Breast epithelium (tissue), 4 donors: ENCODE measurements at places on chromosomes 5 and 9.

GRCh38 chr9:132169672-132170392 is 8.0 kb downstream of the NTNG2 start:
- no peaks in the 10 kb centered on the region for H3K4me1 ChIP-seq
- H3K4me3 ChIP-seq = no peak overlapping the region
- no peak for DNase-seq

DNA sequence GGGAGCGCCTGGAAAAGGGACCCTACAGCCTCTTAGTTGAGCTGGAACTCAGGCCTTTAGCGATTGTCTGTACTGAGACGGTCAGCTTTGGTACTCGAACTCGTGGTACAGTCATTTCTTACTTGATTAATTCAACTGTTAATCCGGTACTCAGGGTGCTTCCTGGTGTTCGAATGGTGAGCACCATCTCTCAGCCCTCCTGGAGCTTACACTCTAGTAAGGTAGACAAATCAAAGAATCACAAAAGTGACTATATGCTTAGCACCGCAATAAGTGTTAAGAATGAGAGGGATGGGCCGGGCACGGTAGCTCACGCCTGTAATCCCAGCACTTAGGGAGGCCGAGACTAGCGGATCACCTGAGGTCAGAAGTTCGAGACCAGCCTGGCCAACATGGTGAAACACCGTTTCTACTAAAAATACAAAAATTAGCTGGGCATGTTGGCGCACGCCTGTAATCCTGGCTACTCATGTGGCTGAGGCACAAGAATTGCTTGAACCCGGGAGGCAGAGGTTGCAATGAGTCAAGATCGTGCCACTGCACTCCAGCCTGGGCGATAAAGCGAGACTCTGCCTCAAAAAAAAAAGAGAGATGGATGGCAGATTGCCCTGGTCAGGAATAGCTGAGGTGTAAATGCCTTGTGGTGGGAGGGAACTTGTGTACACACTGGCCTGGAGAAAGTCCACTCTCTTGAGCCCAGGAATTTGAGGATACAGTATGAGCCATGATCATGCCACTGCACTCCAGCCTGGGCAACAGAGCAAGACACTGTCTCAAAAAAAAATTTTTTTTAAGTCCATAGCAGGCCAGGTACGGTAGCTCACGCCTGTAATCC is 981 bp downstream of the TCOF1 start:
- H3K4me3 ChIP-seq = peak overlapping the region; percentile 94
- peak overlapping the region; percentile 76 for H3K27ac ChIP-seq
- no peaks in the 10 kb centered on the region for H3K27me3 ChIP-seq
- H3K4me1 ChIP-seq = no peaks in the 10 kb centered on the region
- no peaks in the 10 kb centered on the region for H3K36me3 ChIP-seq

DNA sequence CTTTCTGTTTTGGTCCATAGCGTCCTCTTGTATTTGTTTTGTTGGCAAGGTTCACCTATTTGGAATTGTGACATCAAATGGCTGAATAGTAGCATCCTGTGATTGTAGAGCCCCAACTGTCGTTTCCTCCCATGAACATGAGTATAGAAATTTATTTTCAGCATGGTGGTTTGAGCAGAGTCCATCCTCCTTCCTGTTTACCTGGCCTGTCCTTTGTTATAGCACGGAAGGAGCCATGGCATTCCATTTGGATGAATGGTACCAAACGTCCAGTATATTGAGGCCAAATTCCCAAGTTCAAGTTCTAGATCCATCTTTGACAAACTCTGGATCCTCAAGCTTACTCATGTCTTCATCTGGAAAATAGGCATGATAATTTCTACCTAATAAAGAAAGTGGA is 16.8 kb downstream of the RASGRF2 start:
- no peak for DNase-seq
- no peak overlapping the region for H3K27ac ChIP-seq
- no peaks in the 10 kb centered on the region for H3K27me3 ChIP-seq
- no peaks in the 10 kb centered on the region for H3K4me1 ChIP-seq
- H3K36me3 ChIP-seq = no peaks in the 10 kb centered on the region

- H3K36me3 ChIP-seq = no peaks in the 10 kb centered on the region
- H3K4me1 ChIP-seq = no peaks in the 10 kb centered on the region
- no peak overlapping the region for H3K4me3 ChIP-seq
These were observed 99.8 kb downstream of the ZNF462 start for GRCh38 chr9:106962615-106963363.

DNA sequence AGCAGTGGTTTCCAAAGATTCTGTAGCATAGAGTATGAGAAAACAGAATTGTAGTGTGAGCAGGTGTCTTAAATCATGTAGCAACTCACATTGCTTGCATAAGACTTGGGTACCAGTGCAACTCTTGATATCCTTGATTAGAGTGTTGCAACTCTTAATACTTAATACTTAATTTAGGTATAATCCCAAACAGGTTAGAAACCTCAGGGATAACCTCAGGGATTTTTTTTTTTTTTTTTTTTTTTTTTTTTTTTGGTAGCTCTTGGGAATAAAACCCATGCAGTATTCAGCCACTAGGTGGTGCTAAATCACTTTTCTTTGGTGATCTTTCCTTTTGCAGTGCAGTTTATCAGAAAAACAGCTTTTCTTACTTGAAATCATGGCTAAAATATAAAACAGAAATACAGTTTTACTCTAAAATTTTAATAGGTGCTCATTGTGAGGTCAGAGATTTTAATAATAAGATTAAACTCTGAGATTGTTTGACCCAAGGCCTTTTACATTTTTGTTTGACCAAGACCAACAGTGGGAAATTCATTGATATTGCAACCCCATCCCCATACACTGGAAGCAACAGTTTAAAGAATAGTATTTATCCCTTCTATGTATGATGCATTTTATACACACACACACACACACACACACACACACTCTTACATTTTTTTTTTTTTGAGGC is 55.3 kb downstream of the ERAP1 start:
- H3K27ac ChIP-seq = peak overlapping the region; percentile 34
- no peaks in the 10 kb centered on the region for H3K4me1 ChIP-seq
- H3K4me3 ChIP-seq = no peak overlapping the region
- no peak for DNase-seq
